Cortex of kidney (tissue), 1 donor: ENCODE measurements at places on chromosomes 2 and 18.

- DNase-seq, result no peak
Measured at GRCh38 chr2:224438726-224439125, 36.8 kb upstream of the FAM124B start.

DNA sequence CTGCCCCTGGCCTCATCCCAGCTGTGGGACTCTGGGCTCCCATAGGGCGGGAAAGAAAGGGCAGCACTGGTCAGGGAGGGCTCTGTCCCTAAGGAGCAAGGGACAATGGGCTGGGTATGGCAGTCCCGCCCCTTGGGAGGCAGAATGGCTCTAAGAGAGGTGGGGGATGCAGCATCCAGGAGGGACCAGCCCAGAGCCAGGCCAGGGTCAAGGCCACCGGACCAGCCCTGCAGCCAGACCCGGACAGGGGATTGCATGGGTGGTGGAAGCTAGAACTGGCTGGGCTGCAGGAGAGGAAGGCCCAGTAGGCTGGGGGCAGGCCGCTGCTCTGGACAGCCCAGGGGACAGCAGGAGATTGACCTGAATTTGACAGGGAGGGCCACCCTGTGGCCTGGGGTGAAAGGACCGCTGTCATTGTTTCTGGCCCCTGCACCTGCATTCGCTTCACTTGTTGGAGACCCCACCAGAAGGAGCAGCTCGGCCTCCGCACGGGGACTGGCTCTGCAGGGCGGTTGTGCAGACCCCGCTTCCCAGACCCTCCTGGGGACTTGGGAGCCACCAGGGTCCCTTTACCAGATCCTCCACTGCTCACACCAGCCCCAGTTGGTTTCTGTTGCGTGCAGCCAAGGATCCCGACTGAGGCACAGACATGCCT is 14.6 kb downstream of the RAMP1 start:
- DNase-seq, result no peak

DNA sequence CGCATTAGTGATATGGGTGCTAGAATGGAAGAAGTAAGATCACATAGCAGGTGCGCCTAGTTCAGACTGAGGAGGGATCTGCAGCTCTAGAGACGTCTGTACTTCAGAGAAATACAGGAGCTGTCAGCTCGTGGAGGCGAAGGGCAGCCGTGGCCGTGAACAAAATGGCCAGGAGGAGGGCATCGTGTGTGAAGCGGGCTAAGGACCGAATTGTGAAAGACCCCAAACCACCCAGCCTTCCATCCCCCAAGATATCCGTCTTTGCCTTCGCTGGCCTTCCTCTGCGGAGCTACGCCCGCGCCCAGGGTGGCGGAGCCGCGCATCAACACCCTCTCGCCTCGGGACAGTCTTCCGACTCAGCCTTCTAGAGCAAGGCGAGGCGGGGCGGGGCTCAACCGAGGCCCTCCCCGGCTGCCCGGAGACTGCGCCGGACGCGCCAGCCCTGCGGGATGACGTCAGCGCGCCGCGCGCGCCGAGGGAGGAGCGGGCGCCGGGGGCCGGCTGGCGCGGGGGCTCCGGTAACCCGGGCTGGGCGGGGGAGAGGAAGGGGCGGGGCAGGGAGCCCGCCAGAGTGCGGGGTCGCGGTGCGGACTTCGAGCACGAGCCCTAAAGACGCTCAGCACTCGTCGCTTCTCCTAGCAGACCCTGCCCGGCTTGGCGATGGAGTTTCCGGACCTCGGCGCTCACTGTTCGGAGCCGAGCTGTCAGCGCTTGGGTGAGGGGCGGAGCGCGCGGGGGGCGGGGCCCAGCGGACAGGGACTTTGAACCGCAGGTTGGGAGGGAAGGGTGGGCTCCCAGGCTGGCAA is at the start of gene ZFAND2B:
TSS of gene ZFAND2B (plus strand) at position 455 of the 806 bp plus-strand sequence. CDS start at position 661, 206 bp downstream.
- DNase-seq, result peak; percentile 74

GRCh38 chr2:207334301-207334623 is 168.5 kb upstream of the KLF7 start:
- no peak for DNase-seq

DNA sequence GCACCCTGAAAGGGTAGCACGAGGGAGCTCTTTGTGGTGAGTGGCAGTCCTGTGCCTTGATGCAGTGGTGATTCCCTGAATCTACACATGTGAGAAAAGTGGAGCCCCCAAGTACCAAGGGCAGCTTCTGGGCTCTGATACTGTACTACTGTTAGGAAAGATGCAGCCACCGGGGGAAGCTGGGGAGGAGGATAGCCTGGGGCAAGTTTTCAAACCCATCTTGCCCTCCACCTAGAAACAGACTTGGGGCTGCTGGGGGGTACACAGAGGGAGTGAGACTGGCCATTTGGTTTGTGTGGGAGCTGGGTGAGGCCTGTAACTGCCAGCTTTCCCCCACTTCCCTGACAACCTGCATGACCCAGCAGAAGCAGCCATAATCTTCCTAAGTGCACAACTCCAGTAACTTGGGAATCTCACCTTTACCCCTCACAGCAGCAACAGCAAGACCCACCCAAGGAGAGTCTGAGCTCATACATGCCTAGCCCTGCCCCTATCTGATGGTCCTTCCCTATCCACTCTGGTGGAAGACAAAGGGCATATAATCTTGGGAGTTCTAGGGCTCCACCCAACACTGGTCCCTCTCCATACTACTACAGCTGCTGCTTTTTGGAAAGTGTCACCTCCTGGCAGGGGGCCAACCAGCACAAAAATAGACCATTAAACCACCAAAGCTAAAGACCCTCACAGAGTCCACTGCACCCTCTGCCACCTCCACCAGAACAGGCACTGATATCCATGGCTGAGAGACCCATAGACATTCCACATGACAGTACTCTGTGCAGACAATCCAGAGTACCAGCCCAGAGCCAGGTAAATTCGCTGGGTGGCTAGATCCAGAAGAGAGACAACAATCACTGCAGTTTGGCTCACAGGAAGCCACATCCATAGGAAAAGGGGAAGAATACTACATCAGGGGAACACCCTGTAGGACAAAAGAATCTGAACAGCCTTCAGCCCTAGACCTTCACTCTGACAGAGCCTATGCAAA is 8.2 kb downstream of the MALL start:
- no peak for DNase-seq

DNA sequence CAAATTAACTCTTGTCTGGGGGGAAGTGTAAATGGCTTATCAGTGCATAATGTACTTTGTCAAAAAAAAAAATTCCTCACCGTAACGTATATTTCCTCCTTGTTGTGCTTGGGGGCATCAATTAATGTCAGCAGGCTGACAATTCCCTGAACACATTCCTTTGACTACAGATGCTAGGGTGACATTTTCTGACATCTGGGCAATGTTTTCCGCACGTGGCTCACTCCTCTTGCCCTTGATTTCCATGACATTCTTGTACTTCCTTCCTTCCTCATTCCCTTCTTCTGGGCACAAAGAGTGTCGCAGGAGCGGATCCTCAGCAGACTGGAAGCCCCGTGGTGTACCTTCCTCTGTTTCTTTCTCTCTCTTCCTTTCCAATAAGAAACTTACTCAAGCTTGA is 173.7 kb downstream of the SP3 start:
- no peak for DNase-seq

DNA sequence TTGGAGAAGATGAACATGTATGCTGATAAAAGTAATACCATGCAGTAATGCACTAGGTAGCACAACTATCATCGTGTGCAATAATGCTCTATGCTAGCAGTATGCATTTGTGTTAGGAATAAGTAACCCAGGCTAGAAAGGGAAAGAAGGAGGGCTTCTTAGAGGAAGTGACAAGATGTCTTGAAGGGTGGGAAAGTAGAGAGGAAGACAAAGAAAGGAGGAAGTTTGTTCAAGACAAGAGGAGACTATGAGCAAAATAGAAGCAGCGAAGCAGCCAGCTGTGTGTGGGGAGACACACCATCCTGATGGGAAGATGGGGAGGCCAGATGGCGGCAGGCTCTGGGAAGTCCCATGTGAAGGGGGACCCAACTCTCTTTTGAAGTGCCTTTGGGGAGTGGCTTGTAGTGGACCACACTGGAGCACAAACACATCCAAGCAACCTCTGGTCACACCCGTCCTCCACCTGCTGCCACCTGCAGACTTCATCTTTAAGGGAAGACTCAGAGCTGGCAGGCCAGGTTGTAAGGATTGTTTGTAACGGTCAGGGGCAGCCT is 39.9 kb upstream of the INHBB start:
- no peak for DNase-seq

DNA sequence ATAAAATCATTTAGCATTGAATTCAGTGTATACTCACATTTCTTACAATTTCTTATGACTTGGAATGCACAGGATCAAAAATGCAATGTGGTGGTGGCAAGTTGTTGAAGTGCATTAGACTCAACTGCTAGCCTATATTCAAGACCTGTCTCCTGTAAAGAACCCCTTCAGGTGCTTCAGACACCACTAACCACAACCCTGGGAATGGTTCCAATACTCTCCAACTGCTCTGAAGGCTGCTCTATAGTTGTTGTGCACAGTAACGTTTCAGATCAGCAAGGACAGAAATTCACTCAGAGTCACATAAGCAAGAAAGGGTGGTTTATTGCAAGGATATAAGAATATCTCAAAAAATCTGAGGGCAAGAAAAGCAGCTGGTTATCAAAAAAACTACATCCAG is 6.5 kb downstream of the GKN1 start:
- DNase-seq, result no peak

DNA sequence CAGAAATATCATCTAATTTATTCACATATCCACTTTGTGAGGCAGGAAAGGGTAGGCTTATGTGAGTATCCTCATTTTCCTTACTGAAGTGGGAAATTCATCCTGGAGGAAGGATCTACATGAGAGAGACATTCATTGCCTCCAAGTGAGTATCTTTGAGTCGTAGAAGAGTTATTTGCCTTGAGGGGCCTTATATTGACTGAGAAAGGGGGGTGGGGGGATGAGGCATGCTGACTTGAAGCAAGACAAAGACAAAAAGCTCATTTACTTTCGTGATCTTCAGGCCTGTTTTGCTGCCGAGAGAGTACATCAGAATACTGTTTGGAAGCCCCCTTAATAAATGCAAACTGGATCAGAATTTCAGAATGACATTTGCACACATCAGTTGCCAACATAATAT is 17.6 kb upstream of the NEDD4L start:
- DNase-seq, result no peak

GRCh38 chr2:99404797-99405669 is 67.8 kb downstream of the EIF5B start:
- DNase-seq, result no peak

GRCh38 chr2:44652701-44653100 is 288.8 kb upstream of the SIX3 start:
- DNase-seq, result no peak

- no peak for DNase-seq
Measured at GRCh38 chr2:179800776-179801175, 60.6 kb downstream of the ZNF385B start.

DNA sequence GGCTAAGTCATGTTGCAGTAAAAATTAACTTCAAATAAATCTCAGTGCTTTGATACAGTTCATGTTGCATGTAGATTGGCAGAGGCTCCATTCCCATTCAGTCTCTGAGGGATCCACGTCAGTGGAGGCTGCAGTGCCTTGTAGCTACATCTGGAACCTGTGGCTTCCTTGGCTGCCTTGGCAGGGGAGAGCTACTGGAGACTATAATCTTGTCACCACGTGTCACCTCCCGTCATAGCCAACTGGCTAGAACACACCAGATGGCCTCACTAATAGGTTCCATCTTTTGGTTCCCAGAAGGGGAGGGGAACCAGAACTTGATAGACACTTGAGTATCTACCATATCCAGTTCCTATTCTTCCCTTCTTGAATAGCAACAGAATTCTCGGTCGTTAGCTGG is 28.4 kb downstream of the E2F6 start:
- DNase-seq, result no peak

DNA sequence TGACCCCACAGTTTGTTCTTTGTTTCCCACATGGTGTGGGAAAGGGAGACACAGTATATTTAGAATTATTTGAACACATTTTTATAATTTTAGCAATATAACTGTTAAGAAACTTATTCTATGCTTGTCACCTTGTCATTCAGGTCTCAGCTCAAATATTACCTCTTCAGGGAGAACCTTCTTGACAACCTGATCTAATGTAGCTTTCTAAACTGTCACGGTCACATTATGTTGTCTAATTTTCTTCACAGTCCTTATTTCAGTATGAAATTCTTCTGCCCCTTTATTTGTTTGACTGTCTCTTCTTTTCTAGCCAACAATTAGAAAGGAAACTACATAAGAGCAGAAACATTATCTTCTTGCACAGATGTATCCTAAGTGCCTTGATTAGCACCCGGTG is 304.3 kb upstream of the PARD3B start:
- no peak for DNase-seq

- no peak for DNase-seq
Measured at GRCh38 chr2:232809349-232810124, 33.2 kb upstream of the KCNJ13 start.

DNA sequence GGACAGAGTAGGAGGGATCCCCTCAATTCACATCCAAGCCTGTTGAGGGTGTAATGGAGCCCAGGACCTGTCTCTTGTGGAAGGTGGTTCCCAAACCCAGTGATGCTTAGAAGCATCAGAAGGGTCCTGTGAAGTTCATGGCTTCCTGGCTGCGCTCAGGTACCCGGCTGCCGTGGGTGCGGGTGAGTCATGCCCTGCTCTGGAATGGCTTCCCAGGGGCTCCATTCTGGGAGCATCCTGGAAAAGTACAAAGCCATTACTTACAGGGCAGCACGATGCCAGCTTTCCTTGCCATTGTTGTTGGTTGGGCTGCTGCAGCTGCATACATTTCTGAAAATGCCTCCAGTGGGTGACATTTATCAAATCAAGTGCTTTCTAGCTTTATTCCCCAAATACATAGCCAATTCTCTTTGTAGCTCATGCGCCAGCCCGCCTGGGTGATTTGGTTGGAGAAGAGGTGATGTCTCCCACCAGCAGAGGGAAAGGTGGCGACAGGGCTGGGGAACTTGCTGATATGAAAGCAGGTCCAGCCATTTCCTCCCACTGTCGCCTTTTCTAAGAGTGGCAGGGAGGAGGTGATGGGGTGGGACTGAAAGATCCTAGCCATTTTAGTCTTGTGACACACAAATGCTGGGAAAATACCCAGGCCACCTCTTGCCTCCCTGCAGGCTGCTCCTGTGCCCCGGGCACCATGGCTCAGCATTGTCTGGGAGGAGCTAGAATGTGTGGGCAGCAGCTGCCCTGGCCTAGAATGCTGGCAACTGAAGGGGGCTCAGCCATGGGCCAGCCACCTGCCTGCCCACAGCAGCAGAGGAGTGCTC is 65.9 kb upstream of the HPCAL1 start:
- DNase-seq, result no peak

GRCh38 chr2:240473211-240473610 is 37.7 kb downstream of the GPC1 start:
- DNase-seq, result no peak

DNA sequence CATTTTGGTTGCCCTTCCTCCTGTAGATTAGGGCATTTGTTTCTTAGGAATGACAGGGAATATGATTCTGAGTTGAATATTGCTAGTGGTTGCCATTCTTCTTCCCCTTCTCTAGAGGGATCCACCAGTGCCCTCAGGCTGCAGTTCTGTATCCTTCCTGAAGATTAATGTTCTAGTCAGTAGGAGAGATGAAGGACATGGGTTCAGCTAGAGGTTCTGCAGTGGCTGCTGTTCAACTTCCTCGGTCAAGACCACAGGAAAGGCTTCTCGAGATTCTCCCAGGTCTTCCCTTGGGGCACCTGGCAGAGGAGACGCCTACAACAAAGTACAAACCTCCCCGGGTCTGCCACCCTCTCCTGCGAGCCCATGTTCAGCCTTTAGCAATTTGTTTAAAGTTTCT is 325.5 kb downstream of the AFF3 start:
- no peak for DNase-seq

- DNase-seq, result no peak
Measured at GRCh38 chr2:240197462-240198139, 57.1 kb upstream of the OTOS start.
